Esophagus muscularis mucosa (tissue), 4 donors: ENCODE measurements at places on chromosomes 6 and 20. TPM values are rescaled to one million over a fixed set of nuclear protein-coding genes. Genes with fewer than 3 reads are reported as not detected.

Gene TRAPPC3L
- total RNA-seq, result not detected

Gene IL22RA2
- total RNA-seq, result not detected

GRCh38 chr6:144305985-144306384 lies 20.9 kb downstream of the UTRN start:
- H3K4me3 ChIP-seq, result no peak overlapping the region
- peaks cover 5% of the 10 kb centered on the region for H3K4me1 ChIP-seq
- no peak overlapping the region for H3K27ac ChIP-seq
- no peaks in the 10 kb centered on the region for H3K27me3 ChIP-seq
- no peaks in the 10 kb centered on the region for H3K36me3 ChIP-seq
- DNase-seq, result peak; percentile 26

Gene AKAP12
- 108 TPM for total RNA-seq
